ENCODE measurements at places on chromosomes 7 and 10. TPM values are rescaled to one million over a fixed set of nuclear protein-coding genes. Genes with fewer than 3 reads are reported as not detected.

DNA sequence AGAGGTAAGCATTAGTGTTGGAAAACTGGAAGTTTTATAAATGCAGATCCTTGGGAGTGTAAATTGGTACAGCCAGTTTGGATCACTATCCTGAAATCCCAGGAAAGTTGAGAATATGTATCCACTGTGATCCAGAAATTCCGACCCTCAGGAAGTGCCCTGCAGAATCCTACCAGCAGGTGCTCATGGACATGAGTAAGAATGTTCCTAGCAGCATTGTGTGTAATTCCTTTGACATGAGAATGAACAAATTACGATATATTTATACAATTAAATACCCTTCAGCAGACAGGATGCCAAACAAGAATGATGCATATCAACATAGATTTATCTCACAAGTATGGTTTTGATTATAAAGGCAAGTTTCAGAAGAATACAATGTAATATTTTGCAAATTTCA, 181.6 kb downstream of the XPNPEP1 start:
- H3K36me3 ChIP-seq, result no peaks in the 10 kb centered on the region
- no peak overlapping the region for H3K4me3 ChIP-seq

- no peak for DNase-seq
- H3K36me3 ChIP-seq, result no peaks in the 10 kb centered on the region
- no peak overlapping the region for H3K4me3 ChIP-seq
- H3K4me1 ChIP-seq, result no peaks in the 10 kb centered on the region
These were observed 33.7 kb upstream of the RHEB start for GRCh38 chr7:151553356-151553755.

DNA sequence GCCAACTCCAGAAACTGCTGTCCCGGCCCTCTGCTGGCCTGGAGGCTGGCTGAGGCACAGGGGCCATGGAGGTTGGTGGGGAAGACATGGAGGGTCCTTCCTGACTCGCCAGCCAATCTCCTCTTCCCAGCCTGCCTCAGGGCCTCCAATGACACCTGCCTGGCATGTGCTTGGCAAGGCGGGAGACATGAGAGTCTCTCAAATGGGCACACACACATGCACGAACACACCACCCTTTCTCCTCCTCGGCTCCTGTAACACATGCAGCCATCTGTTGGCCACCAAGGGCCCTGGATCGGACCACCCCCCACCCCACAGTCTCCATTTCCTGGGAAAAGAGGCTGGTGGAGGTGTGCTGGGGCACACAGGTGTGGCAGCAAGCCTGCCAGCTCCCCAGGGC, 56.4 kb downstream of the YKT6 start:
- H3K27me3 ChIP-seq, result no peaks in the 10 kb centered on the region
- no peak for DNase-seq
- peak overlapping the region; percentile 39 for H3K27ac ChIP-seq
- no peak overlapping the region for H3K4me3 ChIP-seq
- peaks cover 60% of the 10 kb centered on the region for H3K4me1 ChIP-seq

DNA sequence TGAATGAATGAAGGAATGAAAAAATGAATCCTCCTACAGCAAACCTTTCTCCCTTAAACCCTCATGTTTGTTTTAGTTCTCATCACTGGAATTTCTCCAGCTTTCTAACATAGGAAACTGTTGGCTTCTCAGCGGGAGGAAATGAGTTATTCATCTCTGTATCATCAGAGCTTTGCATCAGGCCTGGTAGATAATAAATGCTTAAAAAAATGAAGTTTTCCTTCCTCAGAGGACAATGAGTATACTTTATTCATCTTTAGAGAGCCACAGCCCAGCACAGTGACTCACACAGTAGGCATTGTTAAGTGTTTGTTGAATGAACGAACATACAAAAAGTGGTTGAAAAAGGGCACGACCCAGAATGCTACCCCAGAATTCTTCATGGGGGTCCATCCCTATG, 62.6 kb downstream of the COL13A1 start:
- H3K36me3 ChIP-seq, result no peaks in the 10 kb centered on the region
- H3K4me3 ChIP-seq, result no peak overlapping the region

- no peak overlapping the region for H3K27ac ChIP-seq
- no peaks in the 10 kb centered on the region for H3K36me3 ChIP-seq
- H3K27me3 ChIP-seq, result peaks cover 2% of the 10 kb centered on the region
- H3K4me3 ChIP-seq, result no peak overlapping the region
- DNase-seq, result no peak
- H3K4me1 ChIP-seq, result no peaks in the 10 kb centered on the region
These were observed 764.9 kb upstream of the AUTS2 start for GRCh38 chr7:68833422-68833821.

DNA sequence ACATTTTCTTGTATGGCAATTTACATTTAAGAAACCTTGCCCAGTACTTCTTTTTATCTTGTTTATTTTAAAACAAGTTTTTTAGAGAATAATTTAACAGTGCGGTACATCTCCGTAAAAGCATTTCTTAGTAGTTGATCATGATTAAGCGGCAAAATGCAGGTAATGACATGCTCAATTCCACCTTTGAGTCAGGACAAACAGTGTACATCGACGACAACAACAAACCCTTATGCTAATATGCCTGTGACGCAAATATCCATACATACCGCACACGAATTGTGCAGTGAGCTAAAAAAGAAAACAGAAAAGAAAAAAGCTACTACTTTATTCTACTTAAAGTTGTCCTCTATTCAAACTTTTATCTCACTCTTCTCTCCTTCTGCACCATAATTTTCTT, 1.9 kb downstream of the MAGI2 start:
- DNase-seq, result no peak
- peak overlapping the region; percentile 91 for H3K27ac ChIP-seq
- no peaks in the 10 kb centered on the region for H3K4me1 ChIP-seq
- no peaks in the 10 kb centered on the region for H3K36me3 ChIP-seq
- no peaks in the 10 kb centered on the region for H3K27me3 ChIP-seq

DNA sequence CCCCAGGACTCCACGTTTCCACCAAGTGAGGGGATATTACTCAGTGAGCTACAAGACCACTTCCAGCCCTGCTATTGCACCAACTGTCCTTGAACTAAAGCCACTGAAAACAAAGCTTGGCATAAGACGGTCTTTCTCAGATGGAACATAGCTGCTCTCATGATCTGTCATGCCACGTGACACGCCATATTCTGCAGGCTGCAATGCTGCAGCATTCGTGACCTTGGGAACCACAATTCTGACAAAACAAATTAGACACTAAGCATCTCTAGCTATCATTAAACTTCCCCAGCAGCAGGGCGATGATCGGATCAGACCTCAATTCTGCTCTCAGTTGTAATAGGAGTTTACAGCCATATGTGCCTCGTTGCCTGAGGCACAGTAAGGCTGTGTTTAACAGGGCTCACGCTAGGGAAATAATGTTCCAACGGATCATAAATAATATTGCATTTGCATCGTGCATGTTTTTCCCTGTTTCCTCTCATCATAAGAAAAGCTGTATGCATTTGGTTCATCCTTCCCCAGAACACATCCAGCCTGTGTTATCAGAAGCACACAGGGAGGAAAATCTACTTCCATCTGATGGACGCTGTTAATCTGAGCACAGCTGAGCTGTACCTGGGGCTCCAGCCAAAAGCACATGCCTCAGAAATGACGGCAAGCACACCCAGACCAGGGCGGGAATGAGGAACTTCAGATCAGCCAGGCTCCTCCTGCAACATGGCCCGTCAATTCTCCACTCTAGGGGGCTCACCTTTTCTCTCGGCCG, 38.6 kb upstream of the CNPY1 start:
- H3K27ac ChIP-seq, result no peak overlapping the region
- H3K27me3 ChIP-seq, result no peaks in the 10 kb centered on the region
- no peaks in the 10 kb centered on the region for H3K36me3 ChIP-seq
- no peak overlapping the region for H3K4me3 ChIP-seq

DNA sequence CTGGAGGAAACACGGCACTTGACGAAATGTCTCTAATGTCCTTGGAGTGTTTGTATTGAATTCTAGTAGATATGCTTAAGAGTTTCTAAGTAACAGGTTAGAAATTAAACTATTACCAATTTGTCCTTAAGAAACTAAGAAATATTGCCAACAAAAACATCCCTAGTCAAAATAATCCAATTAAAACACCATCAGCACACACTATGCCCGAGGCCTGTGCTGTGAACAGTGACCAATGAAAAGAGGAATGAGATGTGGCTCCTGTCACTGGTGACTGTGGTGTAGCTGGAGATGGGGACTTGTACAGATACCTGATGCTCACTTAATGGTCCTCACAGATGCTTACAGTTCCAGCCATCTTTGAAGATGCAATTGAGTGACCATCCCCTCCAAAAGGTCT, 651.1 kb downstream of the SORCS3 start:
- no peak for DNase-seq
- no peaks in the 10 kb centered on the region for H3K36me3 ChIP-seq
- H3K4me1 ChIP-seq, result no peaks in the 10 kb centered on the region

GRCh38 chr7:95066737-95067530, 159.5 kb downstream of the PPP1R9A start:
- H3K27me3 ChIP-seq, result no peaks in the 10 kb centered on the region
- H3K4me3 ChIP-seq, result no peak overlapping the region
- H3K27ac ChIP-seq, result no peak overlapping the region
- H3K4me1 ChIP-seq, result no peaks in the 10 kb centered on the region
- no peaks in the 10 kb centered on the region for H3K36me3 ChIP-seq

- DNase-seq, result no peak
- H3K36me3 ChIP-seq, result no peaks in the 10 kb centered on the region
- H3K4me1 ChIP-seq, result no peaks in the 10 kb centered on the region
- H3K27me3 ChIP-seq, result no peaks in the 10 kb centered on the region
- H3K4me3 ChIP-seq, result no peak overlapping the region
These were observed 293.4 kb upstream of the MKLN1 start for GRCh38 chr7:131034166-131034881.

DNA sequence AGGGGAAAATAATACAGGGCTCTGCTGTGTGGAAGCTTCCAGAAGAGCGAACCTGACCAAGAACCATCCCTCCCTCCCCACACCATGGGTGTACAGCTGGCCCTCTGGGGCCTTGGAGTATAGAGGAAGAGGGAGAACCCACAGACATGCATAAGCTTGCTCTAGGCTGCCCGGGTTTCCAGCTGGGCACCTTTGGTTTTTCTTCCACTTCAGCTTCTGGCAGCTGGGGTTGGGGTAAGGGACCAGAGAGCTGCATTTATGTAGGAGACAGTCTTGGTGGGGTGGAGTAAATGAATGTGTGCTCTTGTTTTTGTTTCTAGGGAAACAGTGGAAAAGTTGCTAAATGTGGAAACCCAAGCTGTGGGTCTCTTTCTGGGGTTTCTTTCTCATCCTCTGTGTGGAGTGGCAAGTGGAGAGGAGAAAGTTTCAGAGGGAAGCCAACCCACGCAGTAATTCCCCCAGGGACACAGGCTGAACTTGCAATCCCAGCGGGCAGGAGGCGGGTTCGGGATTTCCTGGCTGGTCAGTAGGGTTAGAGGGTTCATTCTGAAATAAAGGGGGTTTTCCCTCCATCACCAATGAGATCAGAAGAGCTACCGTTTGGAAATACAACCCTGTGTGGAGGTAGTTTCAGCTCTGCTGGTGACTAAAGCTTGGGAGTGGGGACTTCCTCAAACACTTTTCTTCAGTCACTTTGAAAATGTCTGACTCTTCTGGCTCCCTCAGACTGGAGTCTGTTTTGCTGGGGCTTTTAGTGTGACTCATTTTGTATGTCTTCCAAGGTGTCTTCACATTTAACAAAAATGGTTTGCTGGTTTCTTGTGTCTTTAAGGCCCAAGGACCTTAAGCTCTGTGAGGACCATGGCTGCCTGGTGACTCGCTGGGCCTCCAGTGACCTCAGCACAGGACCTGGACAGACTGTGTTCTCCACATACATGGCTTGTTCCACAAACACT, 22.2 kb upstream of the SRGN start:
- H3K36me3 ChIP-seq, result no peaks in the 10 kb centered on the region
- no peak overlapping the region for H3K4me3 ChIP-seq
- peak overlapping the region; percentile 44 for H3K27ac ChIP-seq

DNA sequence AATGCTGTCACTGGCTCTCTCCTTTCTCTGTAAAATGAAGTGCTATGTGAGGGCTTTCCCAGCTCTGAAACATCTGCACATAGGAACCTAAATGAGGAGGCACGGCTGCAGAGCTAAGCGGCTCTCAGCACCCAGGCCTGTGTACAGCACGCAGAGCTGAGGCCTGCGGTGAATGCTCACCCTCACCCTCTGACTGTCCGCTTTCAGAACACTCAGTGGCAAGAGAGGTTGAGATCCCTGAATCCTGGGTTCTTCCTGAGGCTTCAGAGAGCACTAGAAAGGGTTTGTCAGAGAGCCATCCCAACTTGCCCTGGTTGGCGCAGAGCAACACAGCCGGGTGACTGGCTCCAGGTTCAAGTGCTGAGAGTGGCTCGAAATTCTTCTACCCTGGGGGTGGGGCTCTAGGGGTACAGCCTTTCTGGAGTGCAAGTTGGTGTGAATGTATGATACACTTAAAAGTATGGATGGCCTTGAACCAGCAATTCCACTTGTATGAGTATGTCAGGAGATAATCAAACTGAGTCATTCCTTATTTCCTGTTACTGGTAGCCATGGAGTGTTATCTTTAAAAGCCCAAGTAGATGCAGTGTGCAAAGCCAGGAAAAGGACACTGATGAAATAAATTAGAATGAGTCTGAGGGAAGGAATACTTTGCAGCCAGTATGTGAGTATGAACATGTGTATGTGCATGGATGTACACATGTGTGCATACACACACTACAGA, 1.7 kb upstream of the CCDC201 start:
- no peaks in the 10 kb centered on the region for H3K27me3 ChIP-seq
- H3K4me3 ChIP-seq, result no peak overlapping the region
- no peak overlapping the region for H3K27ac ChIP-seq
- DNase-seq, result no peak
- H3K4me1 ChIP-seq, result no peaks in the 10 kb centered on the region

GRCh38 chr10:49179699-49180443, 8.3 kb downstream of the TMEM273 start:
- H3K27me3 ChIP-seq, result no peaks in the 10 kb centered on the region
- H3K36me3 ChIP-seq, result no peaks in the 10 kb centered on the region
- no peaks in the 10 kb centered on the region for H3K4me1 ChIP-seq
- H3K27ac ChIP-seq, result no peak overlapping the region
- H3K4me3 ChIP-seq, result no peak overlapping the region

- H3K36me3 ChIP-seq, result no peaks in the 10 kb centered on the region
- H3K27me3 ChIP-seq, result no peaks in the 10 kb centered on the region
- no peak overlapping the region for H3K4me3 ChIP-seq
- H3K27ac ChIP-seq, result no peak overlapping the region
- no peak for DNase-seq
- no peaks in the 10 kb centered on the region for H3K4me1 ChIP-seq
These were observed 192.4 kb downstream of the SDK1 start for GRCh38 chr7:3493499-3493898.

GRCh38 chr7:110766864-110767263, 324.1 kb upstream of the LRRN3 start:
- no peak overlapping the region for H3K4me3 ChIP-seq
- H3K27ac ChIP-seq, result no peak overlapping the region
- H3K4me1 ChIP-seq, result no peaks in the 10 kb centered on the region
- H3K27me3 ChIP-seq, result no peaks in the 10 kb centered on the region

- H3K36me3 ChIP-seq, result no peaks in the 10 kb centered on the region
- H3K4me1 ChIP-seq, result no peaks in the 10 kb centered on the region
- H3K27ac ChIP-seq, result no peak overlapping the region
- H3K4me3 ChIP-seq, result no peak overlapping the region
- H3K27me3 ChIP-seq, result peaks cover 7% of the 10 kb centered on the region
- DNase-seq, result no peak
These were observed 6.3 kb downstream of the C10orf67 start for GRCh38 chr10:23338155-23338828.

Gene TRIM56
- total RNA-seq, result 12.1 TPM

Gene TRIM74
- not detected for total RNA-seq

Gene LRIT1
- not detected for total RNA-seq

Gene TWIST1
- 8.0 TPM for total RNA-seq

Gene OPN1SW
- not detected for total RNA-seq

Gene HOXA5
- total RNA-seq, result 3.6 TPM

Gene CLDN12
- 13.0 TPM for total RNA-seq

Gene MALRD1
- total RNA-seq, result not detected

Gene TMEM176B
- total RNA-seq, result 54.9 TPM

Gene ERVW-1
- not detected for total RNA-seq

Gene CNPY4
- total RNA-seq, result 5.0 TPM
